ENCODE measurements at places on chromosomes 6 and 20.
A peak's percentile ranks its signal among the peaks of the same experiment; 100 is the strongest.

GRCh38 chr6:15682965-15683822 is 20.4 kb upstream of the DTNBP1 start:
- DNase-seq, result no peak

- DNase-seq, result no peak
Observed at GRCh38 chr6:133191323-133191722, 49.8 kb upstream of the EYA4 start.

- DNase-seq, result no peak
Observed at GRCh38 chr6:169368200-169368599, 114.6 kb upstream of the THBS2 start.

GRCh38 chr20:57973886-57974285 is 254.6 kb downstream of the ANKRD60 start:
- DNase-seq, result no peak

DNA sequence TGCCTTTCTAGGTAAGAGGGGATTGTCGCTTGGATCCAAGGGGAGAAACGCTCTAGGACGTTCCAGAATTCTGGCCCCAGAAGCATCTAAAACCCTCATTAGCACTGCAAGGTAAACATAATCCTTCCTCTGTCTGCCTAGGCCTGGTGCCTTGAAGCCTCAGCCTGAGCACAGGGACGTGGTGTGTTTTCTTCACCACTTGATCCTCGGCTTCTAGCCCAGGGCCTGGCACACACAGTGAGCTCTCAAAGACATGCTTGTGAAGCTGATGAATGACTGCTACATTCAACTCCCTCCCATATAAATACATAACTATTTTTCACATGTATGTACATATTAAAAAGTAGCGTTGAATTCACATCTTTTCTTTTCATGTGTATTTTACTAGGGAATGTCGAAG is 100.3 kb downstream of the ISM1 start:
- no peak for DNase-seq

- DNase-seq, result no peak
Observed at GRCh38 chr6:141539617-141540016, 593.1 kb upstream of the GJE1 start.

GRCh38 chr6:25175196-25175595 is 104.0 kb upstream of the CARMIL1 start:
- DNase-seq, result no peak

GRCh38 chr20:49203011-49203410 is 14.9 kb upstream of the STAU1 start:
- DNase-seq, result no peak

GRCh38 chr6:33770124-33770832 is 18.7 kb downstream of the LEMD2 start:
- no peak for DNase-seq

DNA sequence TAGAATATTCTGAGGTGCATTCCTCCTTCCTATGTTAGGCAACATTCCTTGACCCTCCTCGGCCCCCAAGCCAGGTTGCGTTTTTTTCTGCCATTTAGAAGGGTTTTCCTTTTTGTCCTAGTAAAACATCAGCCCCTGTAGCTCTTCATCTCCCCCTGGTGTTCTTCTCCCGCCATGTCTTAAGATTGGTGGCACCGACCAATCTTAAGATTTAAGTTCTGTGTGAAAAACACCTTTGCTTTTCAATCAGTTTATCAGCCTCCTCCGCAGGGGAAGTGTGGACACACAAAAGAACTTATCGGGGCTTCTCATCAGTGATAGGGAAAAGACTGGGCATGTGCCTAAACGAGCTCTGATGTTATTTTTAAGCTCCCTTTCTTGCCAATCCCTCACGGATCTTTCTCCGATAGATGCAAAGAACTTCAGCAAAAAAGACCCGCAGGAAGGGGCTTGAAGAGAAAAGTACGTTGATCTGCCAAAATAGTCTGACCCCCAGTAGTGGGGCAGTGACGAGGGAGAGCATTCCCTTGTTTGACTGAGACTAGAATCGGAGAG is 719 bp upstream of the EDN1 start:
- peak; percentile 7 for DNase-seq

DNA sequence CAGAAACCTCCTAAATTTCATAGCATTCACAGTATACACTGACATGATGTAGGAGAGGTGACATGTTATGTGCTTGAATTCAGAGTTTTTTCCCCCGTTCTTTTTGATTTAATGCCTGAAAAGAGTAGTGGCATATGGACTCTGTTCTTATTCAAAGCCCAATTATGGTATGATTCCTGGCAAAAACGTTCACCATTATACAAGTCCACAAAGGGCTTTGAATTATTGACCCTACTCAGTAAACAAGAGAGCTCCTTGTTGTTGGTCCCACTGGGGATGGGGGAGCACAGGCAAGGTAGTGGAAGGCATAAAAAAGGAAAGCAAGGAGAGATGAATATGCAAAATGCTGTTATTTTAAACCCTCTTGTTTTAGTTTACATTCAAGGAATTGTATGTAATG is 136.0 kb upstream of the AHI1 start:
- DNase-seq, result no peak

GRCh38 chr20:44145131-44145775 is 41.7 kb downstream of the JPH2 start:
- no peak for DNase-seq

DNA sequence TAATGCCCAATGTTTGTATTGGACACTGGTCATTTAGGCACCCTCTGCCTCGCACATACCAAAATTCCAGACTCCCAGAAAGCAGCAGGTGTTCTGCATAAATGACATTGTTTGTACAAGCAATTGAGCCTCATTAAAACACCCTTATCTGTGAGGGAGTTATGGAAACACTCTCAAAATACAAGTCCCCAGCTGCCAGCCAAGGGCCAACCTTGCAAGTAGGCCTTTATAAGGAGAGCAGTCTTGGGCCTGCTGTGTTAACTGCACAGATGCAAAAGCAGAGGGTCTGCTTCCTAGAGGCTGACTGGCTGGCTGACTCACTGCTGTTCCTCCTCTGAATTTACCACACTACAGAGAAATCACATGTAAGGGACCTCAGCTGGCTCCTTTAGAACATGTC is 150.4 kb upstream of the HMGN3 start:
- DNase-seq, result no peak

DNA sequence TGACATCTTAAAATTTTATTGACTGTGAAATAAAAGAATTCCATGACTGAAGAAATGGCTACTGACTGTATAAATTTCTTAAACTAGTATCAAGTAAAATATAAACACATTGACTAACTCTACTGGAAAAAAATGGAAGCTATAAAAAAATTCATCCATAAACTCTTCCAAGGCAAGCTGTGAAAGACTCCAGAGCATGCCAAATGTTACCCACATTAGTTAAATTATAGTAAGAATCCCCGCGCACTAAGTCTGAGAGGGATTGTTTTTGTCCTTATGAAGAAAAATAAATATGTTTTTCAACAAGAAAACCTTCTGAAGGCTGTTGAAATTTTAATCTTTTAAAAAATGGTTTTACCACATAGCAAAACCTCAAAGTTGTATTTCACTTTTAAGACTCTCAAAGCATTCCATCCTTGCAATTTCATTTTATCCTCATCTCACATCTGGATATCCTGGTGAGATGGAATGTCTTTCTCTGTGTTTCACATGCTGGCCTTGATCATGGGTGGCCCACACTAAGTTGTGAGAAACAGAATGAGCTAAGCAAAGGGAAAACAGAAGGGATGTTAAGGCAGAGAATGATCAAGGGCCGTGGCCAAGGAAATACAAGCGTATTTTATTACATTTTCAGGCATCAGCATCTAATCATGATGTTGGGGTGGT is 732.5 kb downstream of the KIF16B start:
- DNase-seq, result no peak

- no peak for DNase-seq
Observed at GRCh38 chr20:59822291-59823029, 111.0 kb downstream of the SYCP2 start.

DNA sequence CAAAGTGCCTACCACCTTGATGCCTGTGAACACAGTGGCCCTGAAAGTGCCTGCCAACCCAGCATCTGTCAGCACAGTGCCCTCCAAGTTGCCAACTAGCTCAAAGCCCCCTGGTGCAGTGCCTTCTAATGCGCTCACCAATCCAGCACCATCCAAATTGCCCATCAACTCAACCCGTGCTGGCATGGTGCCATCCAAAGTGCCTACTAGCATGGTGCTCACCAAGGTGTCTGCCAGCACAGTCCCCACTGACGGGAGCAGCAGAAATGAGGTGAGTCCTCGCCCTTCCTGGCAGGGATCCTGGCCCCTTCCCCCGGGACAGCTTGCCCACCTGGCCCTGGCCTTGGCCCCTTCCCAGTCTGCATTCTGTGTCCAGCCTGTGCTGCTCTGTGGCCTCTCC is 17.9 kb downstream of the MAVS start:
- no peak for DNase-seq

GRCh38 chr6:11096109-11096508 is 2.5 kb downstream of the SMIM13 start:
- no peak for DNase-seq

GRCh38 chr6:100186552-100186951 is 192.5 kb upstream of the MCHR2 start:
- no peak for DNase-seq

GRCh38 chr6:135306740-135307420 is 125.8 kb downstream of the MYB start:
- DNase-seq, result no peak
